ENCODE measurements at places on chromosomes 2 and 18. TPM values are rescaled to one million over a fixed set of nuclear protein-coding genes. Genes with fewer than 3 reads are reported as not detected.

DNA sequence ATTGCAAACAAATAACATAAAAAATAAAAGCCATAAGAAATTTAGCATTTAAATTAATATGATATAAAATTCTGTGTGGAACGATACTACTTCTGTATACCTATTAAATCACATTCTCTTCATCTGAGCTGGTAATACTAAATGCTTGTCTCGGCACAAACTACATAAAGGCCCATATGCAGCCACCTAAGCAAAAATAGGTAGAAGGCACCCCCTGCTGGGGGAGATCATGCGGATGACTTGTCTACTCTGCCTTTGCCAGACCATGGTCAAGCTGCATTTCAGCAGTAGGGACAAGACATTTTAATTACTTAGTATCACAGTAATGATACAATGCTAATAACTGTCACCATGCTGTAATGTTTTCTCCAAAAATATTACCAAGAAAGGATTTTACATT, 108.0 kb downstream of the CDH19 start:
- H3K4me3 ChIP-seq, result no peak overlapping the region
- H3K27ac ChIP-seq, result no peak overlapping the region

- H3K4me1 ChIP-seq, result peaks cover 30% of the 10 kb centered on the region
- H3K4me3 ChIP-seq, result no peak overlapping the region
- no peak overlapping the region for H3K27ac ChIP-seq
- no peaks in the 10 kb centered on the region for H3K27me3 ChIP-seq
- no peak for DNase-seq
- H3K36me3 ChIP-seq, result no peaks in the 10 kb centered on the region
These were observed 87.7 kb upstream of the HAAO start for GRCh38 chr2:42879913-42880737.

PROC gene
- 0.12 TPM for total RNA-seq

DNA sequence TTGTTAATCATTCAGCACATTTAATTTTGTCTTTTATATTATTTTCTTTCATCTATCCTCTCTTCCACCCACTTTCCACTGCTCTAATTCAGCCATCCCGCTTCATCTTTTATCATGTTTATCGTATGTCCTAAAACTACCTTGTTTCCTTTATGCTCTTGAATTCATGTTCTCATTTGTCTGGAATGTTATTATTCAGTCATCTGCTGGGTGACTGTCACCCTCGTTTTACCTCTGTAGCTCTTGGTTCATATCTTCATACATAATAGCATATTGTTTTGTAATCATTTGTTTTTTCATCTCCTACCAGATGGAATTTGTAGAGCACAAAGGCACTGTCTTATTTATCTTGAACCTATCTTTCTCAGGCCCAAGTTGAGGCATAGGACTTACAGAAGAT, 37.0 kb downstream of the SMCHD1 start:
- no peaks in the 10 kb centered on the region for H3K27me3 ChIP-seq
- H3K4me3 ChIP-seq, result no peak overlapping the region
- no peak for DNase-seq
- H3K27ac ChIP-seq, result peak overlapping the region; percentile 30
- H3K4me1 ChIP-seq, result peaks cover 20% of the 10 kb centered on the region

GRCh38 chr2:219149667-219150066, 10.9 kb downstream of the NHEJ1 start:
- no peak overlapping the region for H3K4me3 ChIP-seq
- peaks cover 24% of the 10 kb centered on the region for H3K36me3 ChIP-seq
- DNase-seq, result no peak
- no peaks in the 10 kb centered on the region for H3K27me3 ChIP-seq
- H3K27ac ChIP-seq, result no peak overlapping the region

DNA sequence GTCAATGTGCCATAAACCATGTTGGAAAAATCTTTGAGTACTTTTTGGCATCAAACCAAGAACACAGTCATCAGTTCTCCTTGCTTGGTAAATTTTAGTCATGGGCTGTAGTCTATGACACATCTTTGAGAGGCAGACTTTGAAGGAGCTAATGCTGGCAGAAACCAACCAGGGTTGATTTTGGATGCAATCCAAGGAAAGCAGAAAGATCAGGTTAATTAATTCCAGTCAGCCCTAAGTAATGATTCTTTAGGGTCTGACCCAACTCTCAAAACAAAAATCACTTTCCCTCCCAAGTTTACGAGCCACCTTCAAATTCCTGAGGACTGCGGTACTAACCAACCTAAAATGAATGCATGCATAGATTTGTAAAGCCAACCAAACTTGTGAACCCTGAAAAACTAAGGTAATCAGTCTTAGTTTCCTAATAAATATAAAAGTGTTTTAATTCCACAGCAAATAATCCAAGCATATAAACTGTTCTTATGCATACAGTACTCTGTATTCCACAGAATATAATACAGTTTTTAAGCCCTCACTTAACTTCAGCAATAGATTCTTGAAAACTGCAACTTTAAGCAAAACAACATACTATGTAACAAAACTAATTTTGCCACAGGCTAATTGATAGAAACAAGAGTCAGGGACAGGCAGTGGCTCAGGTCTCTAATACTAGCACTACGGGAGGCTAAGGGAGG, 22.0 kb downstream of the AP1S3 start:
- H3K4me3 ChIP-seq, result no peak overlapping the region
- DNase-seq, result no peak
- H3K36me3 ChIP-seq, result peaks cover 2% of the 10 kb centered on the region
- no peaks in the 10 kb centered on the region for H3K27me3 ChIP-seq
- no peak overlapping the region for H3K27ac ChIP-seq

DNA sequence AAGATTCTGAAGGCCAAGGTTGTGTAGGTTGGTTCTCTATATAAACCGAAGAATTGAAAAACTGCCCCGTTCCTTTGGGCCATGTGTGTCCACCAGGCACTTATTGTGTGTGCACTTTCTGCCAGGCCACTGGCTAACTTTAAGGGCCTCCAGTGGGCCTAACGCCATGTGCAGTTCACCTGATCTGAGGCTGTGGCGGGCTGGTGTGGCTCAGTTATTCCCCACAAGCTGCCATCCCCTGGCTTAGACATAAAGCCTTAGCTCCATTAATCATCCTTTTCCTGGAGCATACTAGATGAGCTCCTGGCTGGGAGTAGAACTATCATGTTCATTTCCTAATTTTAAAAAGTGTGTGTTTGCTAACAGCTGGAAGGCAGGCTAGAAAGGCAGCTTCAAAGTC, 304.1 kb upstream of the TNP1 start:
- peaks cover 24% of the 10 kb centered on the region for H3K4me1 ChIP-seq
- no peaks in the 10 kb centered on the region for H3K36me3 ChIP-seq

HOXD10 gene
- total RNA-seq, result not detected

KCNK3 gene
- total RNA-seq, result not detected

- H3K4me1 ChIP-seq, result no peaks in the 10 kb centered on the region
- H3K27ac ChIP-seq, result no peak overlapping the region
- peaks cover 11% of the 10 kb centered on the region for H3K27me3 ChIP-seq
These were observed 112.8 kb downstream of the PRELID3A start for GRCh38 chr18:12520442-12520992.

PIAS2 gene
- total RNA-seq, result 33.9 TPM

- peaks cover 3% of the 10 kb centered on the region for H3K4me1 ChIP-seq
- H3K36me3 ChIP-seq, result no peaks in the 10 kb centered on the region
- no peak overlapping the region for H3K4me3 ChIP-seq
- H3K27me3 ChIP-seq, result peaks cover 12% of the 10 kb centered on the region
- no peak for DNase-seq
These were observed 57.1 kb upstream of the PKDCC start for GRCh38 chr2:41990688-41991087.

DNA sequence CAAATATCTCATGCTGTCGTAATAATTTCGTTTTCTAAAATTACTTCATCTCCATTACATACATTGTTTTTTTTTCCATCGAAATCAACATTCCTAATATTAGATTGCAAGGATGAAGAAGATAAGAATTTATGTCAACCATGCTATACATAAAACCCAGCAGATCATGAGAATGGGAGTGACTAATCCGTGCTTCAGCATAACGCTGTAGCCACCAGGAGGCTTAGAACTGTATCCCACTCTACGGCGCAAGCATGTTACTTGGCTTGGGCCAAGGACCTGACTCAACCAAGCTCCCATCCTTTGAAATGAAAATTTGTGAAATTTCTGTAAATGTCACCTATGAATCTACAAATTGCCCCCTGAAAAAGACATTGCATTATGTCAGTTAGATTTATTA, 392.5 kb downstream of the FIGN start:
- no peak overlapping the region for H3K4me3 ChIP-seq
- no peaks in the 10 kb centered on the region for H3K4me1 ChIP-seq
- DNase-seq, result no peak
- H3K36me3 ChIP-seq, result no peaks in the 10 kb centered on the region

DNA sequence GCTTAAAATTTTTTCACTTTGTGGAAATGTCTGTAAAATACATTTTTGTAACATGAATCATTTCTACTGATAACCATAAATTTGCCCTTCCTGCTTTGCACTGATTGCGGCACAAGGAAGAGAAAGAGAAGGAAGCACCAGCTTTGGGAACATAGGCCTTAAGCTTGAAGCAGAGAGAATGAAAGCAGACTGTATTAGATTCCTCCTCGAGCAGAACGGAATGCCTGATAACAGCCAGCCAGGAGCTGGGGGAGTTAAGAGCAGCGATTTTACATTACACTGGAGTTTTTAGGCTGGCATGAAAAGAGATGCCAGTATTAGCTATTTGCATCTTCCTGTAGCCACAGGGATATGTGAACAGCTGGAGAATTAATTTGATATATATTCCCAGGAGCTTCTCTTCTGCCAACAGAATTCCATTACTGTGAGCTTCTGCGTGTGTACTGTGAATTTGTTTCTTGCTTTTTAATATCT, 33.5 kb downstream of the CRIM1 start:
- H3K27ac ChIP-seq, result no peak overlapping the region
- H3K27me3 ChIP-seq, result peaks cover 23% of the 10 kb centered on the region
- DNase-seq, result no peak
- peaks cover 7% of the 10 kb centered on the region for H3K4me1 ChIP-seq

GRCh38 chr2:241540771-241541561, 17.6 kb upstream of the BOK start:
- H3K4me3 ChIP-seq, result peak overlapping the region; percentile 75
- peaks cover 17% of the 10 kb centered on the region for H3K27me3 ChIP-seq
- H3K4me1 ChIP-seq, result no peaks in the 10 kb centered on the region
- no peak overlapping the region for H3K27ac ChIP-seq

DNA sequence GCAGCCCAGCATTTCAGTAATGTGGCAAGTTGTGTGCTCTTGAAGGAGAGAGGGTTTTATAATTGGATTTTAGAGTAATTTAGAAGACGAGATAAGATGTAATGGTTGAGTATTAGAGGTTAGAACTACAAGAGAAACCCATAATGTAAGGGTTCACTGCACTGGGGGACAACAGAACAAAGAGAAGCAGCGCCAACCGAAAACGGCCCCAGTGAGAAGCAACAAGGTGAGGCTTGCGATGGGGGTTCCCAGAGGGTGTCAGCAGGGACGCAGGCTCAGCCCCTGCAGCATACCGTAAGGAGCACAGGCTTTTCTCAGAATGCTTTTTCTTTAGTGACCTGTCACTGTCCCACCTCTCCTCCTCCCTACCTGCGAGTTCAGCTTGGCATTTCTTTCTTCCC, 183.9 kb upstream of the ETAA1 start:
- no peaks in the 10 kb centered on the region for H3K36me3 ChIP-seq
- no peak overlapping the region for H3K27ac ChIP-seq
- no peaks in the 10 kb centered on the region for H3K27me3 ChIP-seq
- no peak for DNase-seq
- no peaks in the 10 kb centered on the region for H3K4me1 ChIP-seq

GRCh38 chr2:178315078-178315477, 120.8 kb downstream of the OSBPL6 start:
- peaks cover 23% of the 10 kb centered on the region for H3K27me3 ChIP-seq
- H3K4me1 ChIP-seq, result no peaks in the 10 kb centered on the region
- H3K4me3 ChIP-seq, result no peak overlapping the region
- no peaks in the 10 kb centered on the region for H3K36me3 ChIP-seq
- no peak for DNase-seq
- no peak overlapping the region for H3K27ac ChIP-seq

RHBDD1 gene
- 44.7 TPM for total RNA-seq

TRAPPC8 gene
- total RNA-seq, result 32.6 TPM

DNA sequence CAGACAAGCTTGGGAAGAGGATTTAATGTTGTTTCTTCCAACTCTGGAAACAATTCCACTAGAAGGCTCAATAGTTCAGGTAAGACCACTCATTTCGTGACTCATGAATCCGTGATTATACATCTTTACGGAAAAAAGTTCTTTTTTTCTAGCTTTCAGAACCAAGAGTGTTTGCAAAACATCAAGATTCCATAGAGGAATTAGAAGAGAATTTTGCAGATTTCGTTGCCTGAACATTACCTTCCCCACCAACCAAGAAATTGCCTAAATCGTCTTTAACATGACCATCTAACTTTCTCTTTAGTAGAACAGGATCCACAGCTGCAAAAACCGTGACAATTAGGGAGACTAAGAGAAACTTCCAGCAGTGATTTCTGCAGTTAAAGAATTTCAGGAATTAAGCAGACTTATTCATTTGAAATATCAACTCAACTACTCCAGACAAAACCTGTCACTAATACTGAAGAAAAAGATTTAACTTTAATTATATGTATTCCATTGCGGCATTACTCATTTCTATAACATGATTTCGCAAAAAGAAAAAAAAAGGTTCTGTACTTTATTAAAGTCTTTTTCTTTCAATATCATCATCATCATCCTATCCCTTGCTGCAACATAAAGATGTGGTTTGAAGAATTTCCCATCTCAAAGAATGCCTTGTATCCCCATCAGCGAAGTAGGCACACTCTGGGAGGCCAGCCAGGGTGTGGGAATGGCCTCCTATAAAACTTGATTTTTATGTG, 1.9 kb upstream of the NAB1 start:
- H3K4me1 ChIP-seq, result peaks cover 36% of the 10 kb centered on the region
- no peaks in the 10 kb centered on the region for H3K27me3 ChIP-seq
- peaks cover 3% of the 10 kb centered on the region for H3K36me3 ChIP-seq
- H3K4me3 ChIP-seq, result peak overlapping the region; percentile 10
- no peak overlapping the region for H3K27ac ChIP-seq

ALPI gene
- not detected for total RNA-seq

DNA sequence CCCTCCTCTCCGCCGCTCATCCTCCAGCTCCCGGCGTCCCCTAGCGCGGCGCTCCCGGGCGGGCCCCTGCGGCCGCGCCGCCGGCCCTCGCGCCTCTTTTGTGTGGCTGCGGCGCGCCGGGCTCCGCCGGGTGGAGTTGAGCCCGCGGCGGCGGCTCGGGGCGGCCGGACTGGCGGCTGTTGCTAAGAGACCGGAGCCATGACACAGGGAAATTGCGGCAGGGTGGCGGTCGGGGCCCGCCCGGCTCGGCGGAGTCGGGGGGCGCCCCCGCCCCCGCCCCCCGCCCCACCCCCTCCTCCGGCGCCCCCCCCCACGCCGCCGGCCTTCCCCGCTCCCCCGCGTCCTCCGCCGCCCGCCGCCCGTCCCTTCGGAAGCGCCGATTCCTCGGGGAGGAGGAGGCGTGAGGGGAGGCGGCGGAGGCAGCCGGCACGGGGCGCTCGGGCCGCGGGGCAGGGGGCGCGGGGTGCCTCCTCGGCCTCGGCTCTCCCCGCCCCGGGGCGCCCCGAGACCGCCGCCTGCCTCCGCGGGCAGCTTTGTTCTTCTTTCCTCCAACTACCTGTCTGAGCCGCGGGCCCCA, at the start of gene TMEM200C:
TSS of gene TMEM200C (minus strand) at position 224 of the 577 bp plus-strand sequence. CDS start 3,459 bp downstream, outside the sequence.
- no peaks in the 10 kb centered on the region for H3K4me1 ChIP-seq
- H3K27ac ChIP-seq, result no peak within 1 kb of the TSS
- DNase-seq, result no peak
- no peak within 1 kb of the TSS for H3K4me3 ChIP-seq
- peaks cover 72% of the 10 kb centered on the region for H3K27me3 ChIP-seq
